ENCODE measurements at places on chromosomes 1 and 21.
A peak's percentile ranks its signal among the peaks of the same experiment; 100 is the strongest.

DNA sequence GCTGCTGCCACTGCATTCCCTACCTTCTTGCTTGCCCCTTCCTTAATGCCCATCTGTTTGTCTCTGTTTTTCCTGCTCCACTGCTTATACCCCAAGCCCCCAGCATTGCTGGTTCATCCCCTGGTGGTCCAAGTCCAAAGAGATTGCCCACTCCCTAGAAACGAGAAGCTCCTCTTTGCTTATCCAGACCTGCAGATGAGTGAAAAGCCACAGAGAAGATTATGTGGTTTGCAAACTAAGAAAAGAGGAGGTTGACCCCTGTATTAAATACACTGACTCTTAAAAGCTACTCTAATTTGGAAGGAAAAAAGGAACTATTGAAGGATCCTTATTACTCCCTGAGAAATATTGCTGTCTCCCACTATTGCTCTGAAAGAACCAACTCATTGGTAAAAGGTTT is 146.8 kb upstream of the RAB4A start:
- no peak for DNase-seq

GRCh38 chr1:17207046-17207445 is 2.1 kb downstream of the PADI1 start:
- DNase-seq, result no peak

DNA sequence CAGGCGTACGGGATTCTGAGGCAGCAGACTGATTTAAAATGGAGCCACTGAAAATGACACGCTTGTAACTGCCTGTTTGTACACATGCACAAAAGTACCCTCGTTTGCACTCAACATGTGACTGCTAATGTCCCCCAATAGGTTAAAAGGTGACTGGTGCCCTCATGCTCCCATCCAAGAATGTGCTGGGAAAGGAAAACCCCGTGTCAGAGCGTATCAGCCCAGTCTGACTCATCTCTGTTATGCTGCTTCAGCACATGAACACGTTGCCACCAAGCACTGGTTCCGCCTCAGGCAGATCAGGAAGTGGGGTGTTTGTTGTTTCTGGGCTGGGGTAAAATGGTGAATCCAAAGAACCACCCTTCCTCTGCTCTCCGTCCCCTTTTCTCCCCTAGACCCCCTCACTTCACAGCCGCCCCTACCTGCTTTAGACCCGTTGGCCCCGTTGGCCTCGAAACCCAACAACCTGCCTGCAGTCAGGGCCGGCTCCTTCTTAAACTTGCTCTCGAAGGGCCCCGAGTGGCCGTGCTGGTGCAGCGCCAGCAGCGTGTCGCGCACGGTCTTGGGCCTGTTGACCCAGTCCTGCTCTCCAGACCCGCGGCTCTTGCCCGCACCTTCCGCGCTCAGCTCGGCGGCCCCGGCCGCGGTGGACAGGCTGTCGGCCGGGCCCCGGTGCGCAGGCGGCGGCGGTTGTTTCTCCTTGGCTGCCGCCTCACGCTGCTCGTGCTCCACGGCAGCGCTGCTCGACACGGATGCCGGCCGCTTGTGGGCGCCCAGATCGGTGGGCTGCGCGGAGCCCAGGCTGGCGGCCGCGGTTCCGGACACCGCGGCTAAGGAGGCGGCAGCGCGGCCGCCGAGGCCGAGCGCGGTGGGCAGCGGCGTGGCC is 1.7 kb downstream of the IRF2BP2 start:
- peak; percentile 92 for DNase-seq

DNA sequence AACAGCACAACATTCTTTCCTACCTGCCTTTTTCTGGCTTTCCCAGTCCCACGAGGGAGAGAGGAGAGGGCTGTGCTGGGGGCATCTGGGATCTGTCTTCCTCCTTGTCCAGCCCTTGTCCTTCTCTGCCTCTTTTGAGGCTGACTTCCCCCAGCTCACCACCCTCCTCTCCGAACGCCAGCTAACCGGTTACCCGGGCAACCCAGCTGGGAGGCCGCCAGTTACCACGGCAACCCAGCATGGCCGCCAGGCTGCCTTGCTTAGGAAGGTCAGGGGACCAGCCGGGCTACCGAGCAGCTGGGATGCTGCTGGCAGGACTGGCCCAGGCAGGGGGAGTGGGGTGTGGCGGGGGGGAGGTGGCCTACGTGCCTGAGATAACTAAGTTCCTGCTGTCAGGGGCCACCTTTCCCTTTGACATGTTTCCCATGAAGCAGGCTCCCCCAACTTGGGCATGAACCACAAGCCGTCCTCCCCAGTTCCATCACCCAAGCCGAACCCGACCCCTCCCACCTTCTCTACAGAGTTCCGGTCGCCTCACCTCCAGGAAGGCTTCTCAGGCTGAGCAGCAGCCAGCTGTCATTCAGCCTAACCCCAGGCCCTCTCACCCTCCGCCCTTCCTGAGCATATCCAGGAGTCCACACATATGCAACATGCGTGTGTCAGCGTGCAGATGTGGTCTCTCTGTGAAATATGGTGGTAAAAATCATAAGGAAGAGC is 8.7 kb downstream of the PLEKHA6 start:
- DNase-seq, result no peak

DNA sequence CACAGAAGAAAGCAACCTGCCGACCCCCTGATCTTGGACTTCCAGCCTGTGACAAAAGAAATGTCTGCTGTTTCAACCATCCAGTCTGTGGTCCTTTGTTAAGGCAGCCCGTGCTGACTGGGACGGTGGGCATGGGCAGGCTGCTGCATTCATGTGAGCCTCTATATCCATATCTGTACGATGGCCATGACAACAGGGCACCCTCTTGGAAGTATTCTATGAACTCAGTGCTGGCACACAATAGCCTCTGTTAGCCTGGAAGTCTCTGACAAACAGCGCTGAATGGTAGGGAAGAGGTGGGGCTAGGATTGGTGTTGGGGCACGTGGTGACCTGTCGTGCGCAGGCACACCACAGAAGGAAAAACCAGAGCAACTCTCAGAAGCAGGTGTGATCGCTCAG is 30.4 kb downstream of the SPATA21 start:
- no peak for DNase-seq

- DNase-seq, result no peak
These were observed 2.9 kb upstream of the GPR25 start for GRCh38 chr1:200869753-200870391.

GRCh38 chr1:108817016-108817415 is 39.9 kb downstream of the AKNAD1 start:
- DNase-seq, result no peak

DNA sequence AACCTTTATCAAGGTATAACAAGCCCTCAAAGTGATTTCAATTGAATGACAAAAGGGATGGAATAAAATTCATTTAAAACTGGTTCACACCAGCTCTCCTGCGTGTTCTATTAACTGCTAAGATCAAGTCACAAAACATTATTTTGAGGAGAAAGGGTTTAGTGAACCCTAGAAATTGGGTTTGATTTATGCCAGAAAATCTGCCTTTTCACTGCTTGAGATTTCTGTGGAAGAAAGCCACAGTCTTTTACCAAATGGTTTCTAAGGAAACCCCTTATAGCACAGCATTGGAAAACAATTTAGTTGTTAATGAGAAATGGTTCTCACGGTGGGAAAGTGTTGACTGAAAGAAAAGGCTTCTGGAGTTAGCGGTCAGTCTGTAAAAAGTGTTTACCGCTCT is 43.6 kb upstream of the DPH5 start:
- DNase-seq, result no peak

DNA sequence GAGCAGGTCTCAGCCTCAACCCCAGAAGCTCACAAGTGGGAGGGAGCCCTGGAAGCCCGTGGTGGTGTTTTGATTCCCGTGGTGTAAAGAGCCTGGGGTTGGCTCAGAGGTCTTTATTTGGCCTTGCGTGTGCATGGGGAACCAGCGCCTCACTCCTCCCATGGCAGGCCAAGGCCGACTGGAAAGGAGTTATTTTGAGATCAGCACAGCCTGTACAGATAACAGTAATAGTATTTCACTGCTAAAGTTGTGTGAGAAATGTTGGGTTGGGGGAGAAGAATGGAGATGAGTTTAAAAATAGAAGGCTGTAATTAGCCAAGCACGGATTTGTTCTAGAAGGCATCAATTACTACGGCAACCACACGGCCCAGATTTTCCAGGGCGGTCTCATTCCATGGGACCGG is 186.5 kb downstream of the DYRK1A start:
- no peak for DNase-seq

- no peak for DNase-seq
These were observed 6.8 kb upstream of the SLC22A15 start for GRCh38 chr1:115969509-115969908.

DNA sequence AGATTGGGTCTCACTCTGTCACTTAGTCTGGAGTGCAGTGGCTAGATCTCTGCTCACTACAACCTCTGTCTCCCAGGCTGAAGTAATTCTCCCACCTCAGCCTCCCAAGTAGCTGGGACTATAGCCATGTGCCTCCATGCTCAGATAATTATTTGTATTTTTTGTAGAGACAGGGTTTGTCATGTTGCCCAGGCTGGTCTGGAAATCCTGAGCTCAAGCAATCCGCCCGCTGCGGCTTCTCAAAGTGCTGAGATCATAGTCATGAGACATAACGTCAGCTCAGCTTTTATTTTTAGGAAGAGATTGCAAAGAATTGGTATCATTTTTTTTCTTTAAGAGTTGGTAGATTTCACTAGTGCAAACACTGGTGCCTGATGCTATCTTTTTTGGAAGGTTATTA is 244.9 kb downstream of the DSCAM start:
- DNase-seq, result no peak

DNA sequence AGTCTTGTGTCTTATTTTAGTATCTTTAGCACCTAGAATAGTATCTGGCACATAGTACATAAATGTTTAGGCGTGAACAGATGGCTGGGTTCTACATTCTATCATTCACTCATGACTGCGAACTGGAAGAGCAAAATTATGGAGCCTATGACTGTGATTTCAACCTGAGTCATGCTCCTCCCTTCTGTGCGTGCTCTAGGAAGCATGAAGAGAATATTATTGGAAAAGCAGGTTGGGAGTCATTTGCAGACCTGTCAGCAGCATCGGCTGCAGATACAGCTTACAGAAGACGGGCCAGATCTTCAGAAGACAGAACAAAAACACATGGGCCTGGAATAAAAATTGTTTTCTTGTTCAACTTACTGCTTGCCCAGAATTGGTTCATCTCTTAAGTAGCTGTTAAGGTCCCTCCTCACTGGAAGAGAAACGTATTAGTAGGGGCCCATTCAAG is 344.0 kb upstream of the USP24 start:
- peak; percentile 64 for DNase-seq

GRCh38 chr1:1221887-1222574 is 8.1 kb upstream of the TNFRSF4 start:
- no peak for DNase-seq

DNA sequence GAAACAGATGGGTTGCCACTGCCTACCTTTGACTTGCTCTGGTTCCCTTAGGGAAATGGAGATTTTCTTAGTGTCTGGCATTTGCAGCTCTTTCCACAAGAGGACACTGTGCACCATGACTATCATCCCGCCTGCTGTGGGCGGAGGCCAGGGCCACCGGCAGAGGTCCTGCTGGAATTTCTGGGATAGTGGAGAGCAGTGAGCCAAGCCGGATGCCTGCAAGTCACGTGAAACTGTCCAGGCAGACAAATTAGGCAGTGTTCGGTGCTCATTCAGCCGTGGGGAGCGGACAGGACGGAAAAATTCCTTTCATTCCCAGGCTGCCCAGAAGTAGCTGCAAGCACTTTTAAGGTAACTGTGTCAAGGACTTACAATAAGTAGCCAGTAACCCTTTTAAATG is 43.4 kb downstream of the IGSF5 start:
- peak; percentile 97 for DNase-seq

DNA sequence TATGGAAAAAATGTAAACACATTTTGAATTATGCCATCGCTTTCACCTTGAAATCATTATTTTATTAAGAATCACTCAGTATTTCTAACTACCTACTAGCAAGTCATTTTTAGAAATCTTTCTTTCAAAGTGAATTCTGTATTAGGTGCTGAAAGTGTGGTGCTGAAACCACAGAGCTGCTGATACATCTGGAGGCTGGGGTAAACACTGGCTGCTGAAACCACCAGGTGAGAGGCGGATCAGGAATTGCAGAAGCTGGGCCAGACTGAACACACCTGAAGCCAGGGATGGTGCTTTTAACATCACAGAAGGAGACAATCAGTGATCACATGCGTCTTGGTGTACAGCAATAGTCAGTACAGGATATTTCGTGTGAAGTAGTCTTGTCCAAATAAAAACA is 42.2 kb upstream of the KCNE1 start:
- DNase-seq, result no peak

DNA sequence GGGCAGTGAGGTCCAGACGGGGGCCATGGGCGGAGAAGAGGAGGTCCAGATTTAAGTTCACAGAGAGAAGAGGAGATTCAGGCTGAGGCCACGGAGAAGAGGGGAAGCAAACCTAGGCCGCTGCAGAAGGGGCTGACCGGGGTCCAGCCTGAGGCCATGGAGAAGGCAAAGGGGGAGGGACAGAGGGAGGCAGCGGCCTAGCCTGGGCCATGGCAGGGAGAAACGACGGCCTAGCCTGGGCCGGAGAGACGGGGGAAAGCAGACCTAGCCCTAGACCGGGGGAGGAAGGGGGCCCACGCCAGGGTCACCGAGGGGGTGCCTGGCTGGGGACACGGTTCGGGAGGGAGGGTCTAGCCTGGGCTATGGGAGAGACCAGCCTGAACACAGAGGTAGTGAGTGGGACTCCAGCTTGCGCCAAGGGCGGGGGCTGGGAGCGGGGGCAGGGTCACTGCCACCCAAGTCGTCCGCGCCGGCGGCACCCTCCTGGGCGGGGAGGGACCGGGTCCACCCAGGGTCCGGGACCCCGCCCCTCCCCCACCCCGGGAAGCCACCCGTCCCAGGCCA is 459 bp downstream of the CAPZB start:
- DNase-seq, result no peak

- no peak for DNase-seq
These were observed 817.9 kb downstream of the BRINP3 start for GRCh38 chr1:189659731-189660130.
